Amygdala (tissue), 56 donors: ENCODE measurements at places on chromosomes 13 and 19.

DNA sequence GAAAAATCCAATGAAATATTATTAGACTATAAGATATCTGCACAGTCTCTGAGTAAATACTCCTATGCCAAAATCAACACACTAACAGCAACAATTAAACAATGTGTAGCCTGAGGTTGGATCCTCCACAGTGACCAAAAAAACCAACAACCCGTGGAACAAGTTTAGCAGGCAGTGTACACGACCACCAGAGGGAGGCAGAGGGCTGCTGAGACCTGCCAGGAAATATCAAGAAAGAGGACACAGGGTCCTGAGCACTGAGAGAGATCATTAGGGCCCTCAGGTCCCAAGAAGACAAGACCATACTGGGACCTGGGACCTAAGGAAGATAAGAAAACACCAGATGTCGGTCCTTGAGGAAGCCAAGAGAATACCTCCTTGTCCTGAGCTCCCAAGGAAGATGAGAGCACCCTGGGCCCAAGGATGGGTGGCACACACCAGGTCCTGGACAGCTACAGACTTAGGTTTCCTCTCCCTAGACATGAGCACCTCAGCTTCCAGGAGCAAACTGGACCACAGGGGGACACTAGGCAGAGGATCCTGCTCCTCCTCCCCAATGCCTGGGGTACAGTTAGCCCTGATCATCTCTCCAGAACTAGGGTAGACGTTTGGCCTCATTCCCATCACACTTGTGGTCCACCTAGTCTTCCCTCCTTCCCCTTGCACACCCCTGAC is 822 bp upstream of the ZNF274 start:
- DNase-seq, result no peak

DNA sequence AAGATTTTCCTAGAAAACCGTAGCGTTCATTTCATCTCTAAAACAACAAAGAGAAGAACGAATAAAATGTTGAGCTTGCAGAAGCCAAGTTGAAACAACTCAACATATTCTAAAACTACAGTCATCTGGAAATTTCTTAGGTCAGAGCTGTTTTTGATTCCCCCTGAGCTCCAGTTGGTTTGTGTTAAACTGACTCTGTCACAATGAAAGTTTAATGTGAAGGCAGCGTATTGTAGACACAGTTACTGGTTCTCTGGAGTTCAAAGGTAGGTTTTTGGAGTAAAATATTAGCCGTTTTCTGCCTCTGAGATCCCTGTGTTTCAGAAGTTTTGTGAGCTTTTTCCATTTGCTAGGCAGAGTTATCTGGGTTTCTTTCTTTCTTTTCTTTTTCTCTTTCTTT is 2.2 kb downstream of the ARHGEF7 start:
- DNase-seq, result no peak

GRCh38 chr13:110676595-110677587 is 29.0 kb downstream of the CARS2 start:
- no peak for DNase-seq

- no peak for DNase-seq
Measured at GRCh38 chr13:84445776-84446175, 563.5 kb upstream of the SLITRK1 start.

DNA sequence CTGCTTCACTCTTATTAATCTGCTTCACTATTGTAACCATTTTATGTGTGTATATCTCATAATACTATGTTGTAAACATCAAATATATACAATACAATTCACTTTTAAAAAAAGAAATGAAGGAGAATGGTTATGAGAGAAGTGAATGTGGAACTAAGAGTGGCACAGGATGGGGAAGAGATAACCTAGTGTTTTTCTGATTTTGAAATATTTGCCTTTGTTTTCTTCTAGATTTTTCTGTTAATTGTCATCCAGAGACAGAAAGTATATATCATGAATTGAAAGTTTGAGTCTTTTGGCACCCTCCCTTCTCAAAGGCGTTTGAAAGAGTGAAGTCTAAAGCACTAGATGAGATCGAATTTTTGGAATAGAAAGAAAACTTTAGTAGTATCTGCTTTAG is 2.8 kb downstream of the DNAJC3 start:
- no peak for DNase-seq

- DNase-seq, result no peak
Measured at GRCh38 chr13:29934531-29935308, 84.3 kb upstream of the UBL3 start.

DNA sequence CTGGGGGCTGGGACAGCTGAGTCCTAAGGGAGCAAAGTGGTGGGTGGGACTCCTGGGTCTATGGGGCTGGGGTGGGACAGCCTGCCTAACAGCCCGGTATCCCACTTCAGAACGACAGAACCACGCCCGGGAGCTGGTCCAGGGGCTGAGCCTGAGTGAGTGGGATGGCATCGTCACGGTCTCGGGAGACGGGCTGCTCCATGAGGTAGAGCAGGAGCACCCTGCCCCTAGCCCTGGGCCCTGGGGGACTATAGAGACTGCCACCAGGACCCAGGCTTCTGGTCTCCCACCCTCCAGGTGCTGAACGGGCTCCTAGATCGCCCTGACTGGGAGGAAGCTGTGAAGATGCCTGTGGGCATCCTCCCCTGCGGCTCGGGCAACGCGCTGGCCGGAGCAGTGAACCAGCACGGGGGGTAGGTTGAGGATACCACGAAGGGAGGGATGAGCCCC is 8.6 kb downstream of the SPHK2 start:
- DNase-seq, result no peak

- DNase-seq, result no peak
Measured at GRCh38 chr19:16445238-16446107, 26.3 kb downstream of the EPS15L1 start.

DNA sequence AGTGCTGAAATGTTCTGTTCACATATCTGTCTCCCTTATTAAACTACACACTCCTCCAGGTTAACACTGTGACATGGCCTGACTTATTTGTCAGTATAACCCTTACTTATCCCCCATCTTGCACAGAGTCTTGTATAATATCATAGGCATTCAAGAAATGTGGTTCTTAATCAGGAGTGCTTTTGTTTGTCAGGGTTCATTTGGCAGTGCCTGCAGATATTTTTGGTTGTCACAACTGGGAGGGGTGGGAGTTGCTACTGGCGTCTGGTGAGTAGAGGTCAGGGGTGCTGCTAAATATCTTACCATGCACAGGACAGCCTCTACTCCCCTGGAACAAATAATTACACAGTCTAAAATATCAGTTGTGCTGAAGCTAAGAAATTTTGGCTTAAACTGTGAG is 20.4 kb upstream of the OBI1 start:
- no peak for DNase-seq

- DNase-seq, result no peak
Measured at GRCh38 chr19:28168557-28168956, 1044.4 kb downstream of the UQCRFS1 start.

DNA sequence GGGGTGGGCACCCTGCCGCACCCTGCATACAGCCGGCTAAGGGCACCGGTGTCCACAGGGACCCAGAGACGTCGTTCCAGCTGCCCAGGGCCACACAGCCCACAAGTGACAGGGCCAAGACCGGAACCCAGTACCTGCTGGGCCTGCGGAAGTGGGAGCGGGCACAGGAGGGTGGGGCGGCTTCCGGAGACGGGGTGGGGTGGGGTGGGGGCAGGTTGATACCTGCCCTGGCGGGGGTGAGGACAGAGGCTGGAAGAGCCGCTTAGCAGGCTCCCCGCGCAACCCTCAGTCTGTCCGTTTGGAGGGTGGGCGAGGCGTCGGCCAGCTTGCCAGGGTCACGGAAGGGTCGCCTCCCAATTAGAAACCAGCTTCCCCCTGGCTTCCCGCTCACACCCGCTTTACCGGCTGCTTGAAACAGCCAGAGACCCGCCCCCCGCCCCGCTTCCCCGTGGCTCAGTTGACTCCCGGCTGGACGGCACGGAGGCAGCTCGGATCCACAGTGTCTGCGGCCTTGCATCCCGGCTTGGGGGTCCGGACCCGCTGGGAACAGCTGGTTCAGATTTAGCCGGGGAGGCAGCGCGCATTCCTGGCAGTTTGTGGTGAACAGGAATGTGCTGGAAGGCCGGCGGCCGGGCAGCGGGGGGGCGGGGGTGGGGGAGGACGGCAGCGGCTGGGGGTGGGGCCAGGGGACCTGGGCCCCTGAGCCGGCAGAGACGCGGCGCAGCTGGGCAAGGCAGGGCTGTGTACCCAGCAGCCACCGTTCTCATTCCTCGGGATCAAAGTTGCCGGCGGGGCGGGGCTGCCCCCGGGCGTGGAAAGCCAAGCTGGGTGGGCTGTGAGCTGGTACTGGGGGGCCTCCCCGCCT is 1.9 kb downstream of the CNN2 start:
- no peak for DNase-seq

DNA sequence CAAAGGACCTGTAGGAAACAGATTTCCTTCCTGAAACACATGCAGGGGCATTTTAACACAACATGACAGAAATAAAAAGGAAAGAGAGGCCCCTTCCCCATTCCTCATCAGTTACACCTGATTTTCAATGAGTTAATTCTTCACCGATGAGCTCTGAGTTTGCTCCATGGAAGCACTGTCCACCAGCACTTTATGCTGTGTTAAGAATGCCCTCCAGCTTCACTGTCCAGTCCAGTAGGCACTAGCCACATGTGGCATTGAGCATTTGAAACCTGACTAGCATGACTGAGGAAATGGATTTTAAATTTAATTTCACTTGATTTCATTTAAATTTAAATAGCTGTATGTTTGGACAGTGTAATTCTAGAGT is 217.2 kb upstream of the SLC10A2 start:
- no peak for DNase-seq

DNA sequence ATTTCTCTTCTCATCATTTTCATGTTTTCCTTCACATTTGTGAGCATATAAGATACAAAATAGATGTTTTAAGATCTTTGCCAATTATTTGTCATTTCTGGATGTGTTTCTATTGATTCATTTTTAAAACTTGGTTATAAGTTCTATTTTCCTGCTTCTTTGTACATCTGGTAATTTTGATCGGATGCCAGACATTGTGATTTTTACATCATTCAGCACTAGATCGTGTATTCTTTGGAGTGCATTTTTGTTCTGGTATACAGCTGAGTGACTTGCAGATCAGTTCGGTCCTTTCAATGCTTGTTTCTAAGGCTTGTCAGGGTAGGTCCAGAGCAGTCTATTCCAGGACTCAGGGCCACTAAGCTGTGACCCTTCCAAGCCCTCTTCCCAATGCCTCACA is 198.2 kb downstream of the KLF12 start:
- no peak for DNase-seq

DNA sequence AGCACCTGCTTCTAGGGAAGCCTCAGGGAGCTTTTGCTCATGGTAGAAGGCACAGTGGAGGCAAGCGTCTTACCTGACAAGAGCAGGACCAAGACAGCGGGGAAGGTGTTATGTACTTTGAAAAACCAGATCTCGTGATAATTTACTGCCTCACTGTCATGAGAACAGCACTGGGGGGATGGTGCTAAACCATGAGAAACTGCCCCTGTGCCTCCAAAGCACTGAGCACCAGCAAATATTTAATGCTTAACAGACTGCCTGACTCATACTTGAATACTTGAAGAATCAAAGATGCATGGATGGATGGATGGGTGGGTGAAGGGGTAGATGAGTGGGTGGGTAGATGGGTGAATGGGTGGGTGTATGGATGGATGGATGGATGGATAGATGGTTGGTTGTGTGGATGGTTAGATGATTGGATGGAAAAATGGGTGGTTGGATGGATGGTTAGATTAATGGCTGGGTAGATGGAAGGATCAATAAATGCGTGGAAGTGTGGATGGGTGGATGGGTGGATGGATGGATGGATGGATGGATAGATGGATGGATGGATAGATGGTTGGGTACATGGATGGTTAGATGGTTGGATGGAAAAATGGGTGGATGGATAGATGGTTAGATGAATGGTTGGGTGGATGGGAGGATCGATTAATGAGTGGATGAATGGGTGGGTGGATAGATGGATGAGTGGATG is 101.1 kb upstream of the IPO5 start:
- DNase-seq, result no peak

DNA sequence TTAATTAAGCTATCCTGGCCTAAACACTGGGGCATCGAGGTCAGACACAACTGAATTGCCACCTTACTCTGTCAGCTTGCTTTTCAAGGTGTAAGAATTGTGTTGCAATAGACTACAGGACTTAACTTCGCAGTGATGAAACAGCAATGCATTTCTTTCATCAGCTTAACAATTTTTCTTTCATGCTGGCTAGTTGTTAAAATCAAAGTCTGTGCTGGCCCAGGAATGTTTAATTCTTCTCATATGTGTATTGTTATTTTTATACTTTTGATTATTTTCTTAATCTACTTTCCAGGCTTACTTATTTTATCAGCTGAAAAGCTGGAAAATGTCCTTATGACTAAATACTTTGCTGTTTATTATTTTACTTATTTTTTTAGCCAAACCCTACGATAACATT is 79.7 kb downstream of the EFNB2 start:
- no peak for DNase-seq

DNA sequence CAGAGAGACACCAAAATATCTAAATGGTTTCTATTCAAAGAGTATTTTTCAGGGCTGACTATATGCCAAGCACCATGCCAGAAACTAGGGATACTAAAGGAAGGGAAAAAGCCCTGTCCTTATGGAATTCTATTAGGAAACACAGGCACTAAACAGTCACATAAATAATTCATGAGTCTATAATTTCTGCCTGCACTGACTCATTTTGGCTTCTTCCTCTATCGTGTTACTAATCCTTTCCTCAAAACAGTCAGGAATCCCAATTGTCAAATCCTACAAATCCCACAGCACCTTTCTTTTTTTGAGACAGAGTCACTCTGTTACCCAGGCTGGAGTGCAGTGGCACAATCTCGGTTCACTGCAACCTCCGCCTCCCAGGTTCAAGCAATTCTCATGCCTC is 29.2 kb downstream of the XPO4 start:
- DNase-seq, result no peak

DNA sequence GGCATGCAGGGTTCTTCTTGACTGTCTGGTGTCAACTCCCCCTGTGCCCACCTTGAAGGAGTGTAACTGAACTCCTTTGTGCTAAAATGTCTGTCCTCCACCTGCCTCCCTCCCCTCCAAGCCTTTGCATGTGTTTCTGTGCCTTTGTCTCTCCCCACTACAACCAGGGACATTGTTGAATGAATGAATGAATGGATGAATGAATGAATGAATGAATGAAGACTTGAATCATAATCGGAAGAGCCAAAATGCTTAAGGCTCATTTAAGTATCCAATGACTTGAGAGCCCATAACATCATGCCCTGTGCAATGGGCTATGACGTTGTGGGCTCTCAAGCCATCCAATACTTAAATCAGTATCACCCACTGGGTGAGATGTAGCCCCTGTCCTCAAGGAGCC is 9.0 kb upstream of the GPR183 start:
- DNase-seq, result no peak

DNA sequence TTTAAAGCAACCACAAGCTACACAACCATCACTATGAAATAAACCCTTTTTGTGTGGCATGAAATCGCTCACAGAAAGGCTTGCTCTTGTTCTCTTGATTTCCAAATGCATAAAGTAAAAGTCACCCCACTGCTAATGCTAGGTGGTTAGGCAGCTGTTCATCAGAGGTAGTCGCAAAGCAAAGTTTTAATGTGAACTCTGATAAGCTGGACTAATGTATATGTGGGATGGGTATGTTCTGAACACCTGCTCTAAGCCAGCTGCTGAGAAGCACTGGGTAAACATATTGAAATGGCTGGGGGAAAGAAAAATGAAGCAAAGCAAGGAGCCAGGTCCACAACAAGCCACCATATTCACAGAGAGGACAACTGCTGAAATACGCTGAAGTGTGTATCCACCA is 142.3 kb downstream of the KLF12 start:
- no peak for DNase-seq

GRCh38 chr19:6011794-6012193 is 33.9 kb upstream of the RANBP3 start:
- DNase-seq, result no peak
